Activated T-helper 17 cell treated with anti-CD3 and anti-CD28 coated beads, Interleukin-2, amount 50 U/mL, for 72 hours (primary cell): ENCODE measurements at places on chromosomes 5 and 9.

- ATAC-seq = no peak
Observed at GRCh38 chr5:109164001-109164400, 245.8 kb downstream of the PJA2 start.

DNA sequence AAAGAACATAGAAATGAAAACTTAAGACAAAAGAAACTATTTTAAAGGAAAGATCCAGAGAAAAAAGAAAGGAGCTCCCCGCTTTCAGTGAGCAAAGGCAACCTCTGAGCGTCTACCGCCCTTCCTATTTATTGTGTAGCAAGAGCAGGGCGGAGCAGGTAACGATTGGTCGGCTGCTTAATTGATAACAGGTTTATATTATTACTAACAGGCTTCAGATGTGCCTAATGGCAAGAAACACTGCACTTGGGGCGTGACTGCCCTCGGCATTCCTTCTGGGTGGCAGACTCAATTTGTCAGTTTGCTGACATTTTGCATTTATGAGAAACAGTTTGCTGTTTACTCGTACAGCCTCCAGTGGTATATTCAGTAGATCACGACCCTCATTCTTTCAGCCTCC is 482.7 kb upstream of the C9orf72 start:
- no peak for ATAC-seq

GRCh38 chr9:102950346-102950745 is 44.8 kb upstream of the CYLC2 start:
- no peak for ATAC-seq

- ATAC-seq = no peak
Observed at GRCh38 chr9:112179816-112180215, 4.7 kb upstream of the SUSD1 start.

DNA sequence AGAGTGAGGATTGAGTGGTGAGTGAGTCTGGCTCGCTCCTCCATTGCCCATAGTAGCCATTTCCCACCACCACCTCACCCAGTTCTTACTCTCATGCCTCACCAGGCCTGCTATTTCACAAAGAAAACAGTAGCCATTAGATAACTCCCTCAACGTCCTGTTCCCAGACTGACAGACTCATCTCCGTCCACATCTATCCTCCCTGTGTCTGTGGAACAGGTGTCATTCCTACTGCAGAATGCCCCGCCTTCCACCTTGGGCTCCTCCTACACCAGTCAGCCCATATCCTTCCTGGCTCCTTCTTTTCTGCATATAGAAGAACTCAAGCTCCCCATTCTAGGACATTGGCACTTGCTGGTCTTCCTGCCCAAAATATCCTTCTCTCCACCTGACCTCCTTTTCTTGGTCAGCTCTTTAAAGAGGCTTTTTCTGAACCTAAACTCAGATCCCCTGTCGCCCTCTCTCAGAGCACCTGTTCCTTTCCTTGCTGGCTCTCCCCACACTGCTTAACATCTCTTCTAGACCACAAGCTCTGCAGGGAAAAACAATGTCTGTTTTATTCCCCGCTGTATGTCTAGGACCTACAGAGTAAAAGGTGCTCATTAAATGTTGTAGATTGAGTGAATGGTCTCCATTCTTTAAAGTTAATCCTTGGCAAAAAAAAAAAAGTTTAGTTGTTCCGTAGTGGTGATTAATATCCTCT is 3.2 kb downstream of the TNFAIP8 start:
- ATAC-seq = no peak
